ENCODE measurements at places on chromosomes 6 and 20. TPM values are rescaled to one million over a fixed set of nuclear protein-coding genes. Genes with fewer than 3 reads are reported as not detected.

DNA sequence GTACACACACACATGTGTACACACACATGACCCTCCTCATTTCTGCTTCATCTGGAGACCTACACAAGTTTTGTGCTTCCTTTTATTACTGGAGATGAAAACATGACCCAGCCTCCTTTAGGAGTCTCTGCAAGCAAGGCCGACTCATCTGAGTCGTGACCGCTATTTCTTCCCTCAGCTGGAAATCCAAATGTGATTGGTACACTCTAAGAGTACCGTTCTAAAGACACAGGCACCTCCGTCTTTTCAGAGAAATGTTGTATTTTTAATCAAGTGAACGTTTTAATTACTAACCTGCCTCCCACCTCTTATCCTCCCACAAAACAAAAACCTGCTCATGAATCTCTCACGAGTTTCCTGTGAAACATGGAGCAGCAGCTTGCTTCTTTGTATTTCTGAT lies 63.0 kb downstream of the LAMP5 start:
- H3K36me3 ChIP-seq = no peaks in the 10 kb centered on the region
- no peak overlapping the region for H3K4me3 ChIP-seq
- no peak for DNase-seq
- H3K4me1 ChIP-seq = no peaks in the 10 kb centered on the region
- no peaks in the 10 kb centered on the region for H3K27me3 ChIP-seq
- H3K27ac ChIP-seq = no peak overlapping the region

DNA sequence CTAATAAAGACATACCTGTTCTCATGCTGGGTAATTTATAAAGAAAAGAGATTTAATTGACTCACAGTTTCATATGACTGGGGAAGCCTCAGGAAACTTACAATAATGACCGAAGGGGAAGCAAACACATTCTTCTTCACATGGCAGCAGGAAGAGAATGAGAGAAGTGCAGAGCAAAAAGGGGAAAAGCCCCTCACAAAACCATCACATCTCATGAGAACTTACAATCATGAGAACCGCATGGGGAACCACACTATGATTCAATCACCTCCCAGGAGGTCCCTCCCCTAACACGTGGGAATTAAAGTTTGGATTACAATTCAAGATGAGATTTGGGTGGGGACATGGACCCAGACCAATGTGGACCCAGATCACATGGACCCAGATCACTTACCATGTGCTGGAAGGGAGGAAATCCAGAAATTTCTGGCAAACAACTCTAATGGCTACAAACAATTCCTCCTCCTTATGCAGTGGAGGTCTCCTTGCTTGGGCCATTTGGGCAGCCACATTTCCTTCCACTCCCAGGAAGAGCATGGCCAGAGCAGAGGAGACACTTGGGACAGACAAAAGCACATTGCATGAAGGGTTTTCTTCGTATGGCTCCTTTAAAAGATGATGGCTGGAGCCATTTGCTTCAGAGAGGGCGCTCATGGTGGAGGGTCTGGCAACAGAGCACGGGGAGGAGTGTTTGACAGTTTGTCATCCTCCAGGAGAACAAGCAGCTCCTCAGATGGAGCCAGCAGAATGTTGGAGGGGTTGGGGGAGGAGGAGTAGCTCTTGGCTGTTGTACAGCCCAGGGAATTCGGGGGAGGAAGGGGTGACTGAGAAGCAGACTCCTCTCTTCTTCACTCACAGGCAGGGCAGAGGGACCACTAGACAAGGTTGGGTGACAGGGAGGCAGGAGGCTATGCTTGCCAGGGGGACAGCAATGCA lies 30.4 kb downstream of the SERPINB9 start:
- no peaks in the 10 kb centered on the region for H3K27me3 ChIP-seq
- DNase-seq = no peak
- no peak overlapping the region for H3K4me3 ChIP-seq
- H3K4me1 ChIP-seq = no peaks in the 10 kb centered on the region
- no peaks in the 10 kb centered on the region for H3K36me3 ChIP-seq

DNA sequence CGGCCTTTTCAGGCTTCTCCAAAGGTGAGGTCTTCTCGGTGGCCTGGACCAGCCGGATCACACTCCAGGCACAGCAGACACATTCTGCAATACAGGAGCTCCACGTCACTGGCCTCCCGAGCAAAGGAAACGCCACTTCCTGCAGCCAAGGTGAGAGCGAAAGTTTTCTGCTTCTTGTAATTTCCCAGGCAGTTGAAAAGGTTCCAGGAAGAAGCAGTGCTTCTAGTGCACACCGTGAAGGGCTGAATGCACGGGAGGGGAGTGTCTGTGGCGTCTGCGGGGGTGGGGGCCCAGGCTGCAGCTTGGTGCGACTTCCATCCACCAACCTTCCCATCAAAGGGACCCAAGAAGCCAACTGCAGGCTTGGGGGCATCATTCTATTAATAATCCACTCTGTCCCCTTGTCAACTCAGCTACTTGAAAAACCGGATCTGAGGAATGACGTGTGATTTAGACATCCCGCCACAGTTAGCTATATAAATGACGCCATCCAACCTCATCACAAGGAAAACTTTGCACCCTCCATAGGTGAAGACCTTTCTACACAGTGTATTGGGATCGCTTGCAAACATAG lies 61.1 kb downstream of the NFATC2 start:
- no peak overlapping the region for H3K4me3 ChIP-seq
- no peaks in the 10 kb centered on the region for H3K27me3 ChIP-seq
- H3K36me3 ChIP-seq = peaks cover 27% of the 10 kb centered on the region
- no peak for DNase-seq

- H3K27me3 ChIP-seq = no peaks in the 10 kb centered on the region
- H3K27ac ChIP-seq = no peak overlapping the region
- no peak overlapping the region for H3K4me3 ChIP-seq
- H3K36me3 ChIP-seq = no peaks in the 10 kb centered on the region
- DNase-seq = no peak
Observed at GRCh38 chr6:72787391-72788031, 165.6 kb downstream of the KCNQ5 start.

DNA sequence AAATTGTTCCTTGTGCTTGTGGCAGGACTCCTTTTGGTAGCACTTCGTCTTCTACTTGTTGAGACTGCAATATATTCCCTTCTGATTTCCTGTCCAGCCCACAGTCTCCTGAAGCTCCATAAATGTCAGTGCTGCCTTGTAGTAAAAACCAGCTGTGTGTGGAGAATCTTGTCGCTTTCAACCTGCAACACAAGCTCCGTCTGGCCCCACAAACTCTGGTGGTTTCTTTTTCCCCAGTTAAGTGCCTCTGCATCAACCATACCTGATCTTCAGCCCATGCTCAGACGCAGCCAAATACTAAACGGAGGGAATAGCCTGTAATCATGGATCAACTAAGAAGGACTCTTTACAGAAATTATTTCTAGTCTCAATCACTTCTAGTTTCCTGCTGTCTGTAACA lies 1133.3 kb upstream of the ADGRB3 start:
- peak; percentile 27 for DNase-seq
- H3K4me1 ChIP-seq = no peaks in the 10 kb centered on the region
- no peak overlapping the region for H3K4me3 ChIP-seq
- H3K27me3 ChIP-seq = no peaks in the 10 kb centered on the region
- H3K27ac ChIP-seq = peak overlapping the region; percentile 51

DNA sequence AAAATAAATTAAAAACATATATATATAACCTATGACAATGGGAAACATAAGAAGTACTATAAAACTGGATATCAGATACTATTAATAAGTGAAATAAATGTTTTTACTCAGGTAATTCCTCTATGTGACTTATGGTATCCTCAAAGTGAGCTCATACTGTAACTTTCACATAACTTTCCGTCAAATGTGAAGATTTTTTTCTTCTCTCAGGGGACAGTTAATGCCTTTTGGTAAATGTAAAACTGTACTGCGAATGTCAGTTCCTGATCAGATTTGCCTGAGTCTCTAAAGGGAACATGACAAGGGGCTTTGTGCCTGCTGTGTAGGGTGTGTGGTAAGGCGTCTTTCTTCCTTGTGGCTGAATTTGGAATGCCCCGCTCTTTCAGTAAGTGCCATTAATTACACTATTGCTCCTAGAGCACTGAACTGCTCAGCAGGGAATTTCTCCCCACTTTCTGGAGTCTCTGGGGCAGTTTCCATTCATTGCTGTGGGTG lies 271.8 kb downstream of the PRL start:
- H3K4me3 ChIP-seq = peak overlapping the region; percentile 28
- peaks cover 48% of the 10 kb centered on the region for H3K4me1 ChIP-seq
- no peaks in the 10 kb centered on the region for H3K27me3 ChIP-seq
- peak; percentile 58 for DNase-seq
- H3K36me3 ChIP-seq = no peaks in the 10 kb centered on the region

Gene EIF6
- 230 TPM for polyA plus RNA-seq

Gene NELFE
- polyA plus RNA-seq = 157 TPM

- H3K4me3 ChIP-seq = no peak overlapping the region
- DNase-seq = no peak
- no peaks in the 10 kb centered on the region for H3K4me1 ChIP-seq
- H3K27me3 ChIP-seq = no peaks in the 10 kb centered on the region
- H3K27ac ChIP-seq = no peak overlapping the region
- no peaks in the 10 kb centered on the region for H3K36me3 ChIP-seq
Observed at GRCh38 chr6:116304538-116305097, 24.9 kb upstream of the TSPYL1 start.

Gene IMPG1
- not detected for polyA plus RNA-seq

Gene SPATS1
- polyA plus RNA-seq = not detected

DNA sequence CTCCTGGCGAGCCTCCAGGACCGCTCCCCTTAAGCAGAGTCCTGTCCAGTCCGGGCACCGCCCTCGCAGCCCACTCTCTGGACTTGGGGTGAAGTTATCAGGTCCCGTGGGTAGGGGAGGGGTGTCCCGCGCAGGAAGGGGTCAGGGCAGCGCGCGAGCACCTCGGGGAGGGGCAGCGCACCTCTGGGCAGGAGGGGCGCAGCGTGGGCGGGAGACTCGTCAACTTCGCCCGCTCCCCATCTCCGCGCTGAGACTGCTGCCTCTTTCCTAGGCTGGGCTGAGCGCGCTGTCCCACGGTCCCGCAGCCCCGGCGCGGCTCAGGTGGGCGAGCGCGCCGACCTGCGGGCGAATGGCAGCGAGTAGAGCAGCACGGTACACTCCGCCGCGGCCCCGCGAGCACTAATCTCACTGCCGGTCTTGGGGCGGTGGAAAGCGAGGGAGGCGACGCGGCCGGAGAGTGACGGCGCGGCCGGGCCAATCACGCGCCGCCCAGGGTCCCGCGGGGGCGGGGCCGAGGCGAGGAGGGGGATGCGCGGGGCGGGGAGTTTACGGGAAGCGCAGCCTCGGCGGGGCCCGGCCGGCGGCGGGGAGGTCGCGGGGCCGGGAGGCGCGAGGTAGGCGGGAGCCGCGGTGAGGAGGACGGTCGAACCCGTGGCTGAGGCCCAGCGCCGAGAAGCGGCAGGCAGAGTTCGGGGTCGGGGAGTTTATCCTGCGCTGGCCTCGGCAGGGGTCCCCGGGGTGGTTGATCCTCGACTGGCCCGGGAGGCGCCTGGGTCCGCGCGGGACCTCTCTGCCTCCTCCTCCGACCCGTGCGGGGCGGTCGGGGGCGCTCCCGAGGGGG lies at the start of gene MAN1A1:
Gene MAN1A1, minus strand, starts transcription at position 401 of the 841 bp plus-strand sequence. CDS start 696 bp downstream, outside the sequence.
- peak; percentile 98 for DNase-seq
- H3K27me3 ChIP-seq = no peaks in the 10 kb centered on the region
- peak within 1 kb of the TSS; percentile 77 for H3K4me3 ChIP-seq
- peak within 1 kb of the TSS; percentile 89 for H3K27ac ChIP-seq

- no peak for DNase-seq
- H3K36me3 ChIP-seq = peaks cover 4% of the 10 kb centered on the region
- H3K27ac ChIP-seq = no peak overlapping the region
- H3K27me3 ChIP-seq = no peaks in the 10 kb centered on the region
Observed at GRCh38 chr20:32636283-32636682, 37.5 kb downstream of the C20orf203 start.

DNA sequence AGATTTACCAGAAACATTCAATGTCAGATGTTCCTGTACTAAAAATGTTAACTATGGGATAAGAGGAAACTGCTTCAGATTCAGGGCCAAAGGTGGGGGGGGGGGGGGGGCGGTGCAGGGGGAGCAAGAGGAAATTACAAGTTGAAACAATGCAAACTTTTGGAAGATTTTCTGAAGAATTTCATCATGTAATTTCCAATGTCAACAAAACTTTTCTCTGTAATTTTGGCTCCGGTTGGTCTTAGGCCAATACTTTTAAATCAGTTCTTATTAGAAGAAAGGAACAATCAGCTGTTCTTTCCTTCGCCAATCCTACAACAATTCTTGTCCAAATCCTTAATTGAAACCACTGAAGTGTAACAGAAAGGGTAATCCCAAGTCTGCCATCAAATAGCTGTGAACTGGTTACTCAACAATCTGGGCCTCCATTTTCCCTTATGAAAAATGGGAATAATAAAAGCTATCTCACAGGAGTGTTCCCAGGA lies 13.1 kb downstream of the UQCC1 start:
- H3K27ac ChIP-seq = no peak overlapping the region
- peaks cover 18% of the 10 kb centered on the region for H3K36me3 ChIP-seq
- H3K4me3 ChIP-seq = no peak overlapping the region
- no peaks in the 10 kb centered on the region for H3K27me3 ChIP-seq
- no peak for DNase-seq

- peaks cover 22% of the 10 kb centered on the region for H3K4me1 ChIP-seq
- peak; percentile 40 for DNase-seq
- peak overlapping the region; percentile 86 for H3K4me3 ChIP-seq
- H3K36me3 ChIP-seq = no peaks in the 10 kb centered on the region
Observed at GRCh38 chr6:138986578-138986977, 1.5 kb downstream of the REPS1 start.

DNA sequence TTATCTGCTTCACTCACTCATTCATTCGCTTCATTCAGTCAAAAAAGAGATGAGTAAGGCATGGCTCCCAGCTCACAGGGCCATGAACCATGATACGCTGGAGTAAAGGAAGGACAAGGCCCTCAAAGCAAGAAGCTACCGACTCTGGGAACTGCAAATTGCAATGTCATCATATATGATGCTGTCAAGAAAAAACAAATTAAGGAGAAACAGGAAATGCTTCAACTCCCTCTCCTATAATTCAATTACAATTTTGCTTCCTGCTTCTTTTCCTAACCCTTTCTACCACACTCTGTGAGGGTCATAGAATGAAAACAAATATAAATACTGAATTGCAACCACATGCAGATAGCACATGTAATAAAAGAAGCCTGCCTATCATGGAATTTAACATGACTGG lies 725.7 kb upstream of the FLRT3 start:
- H3K4me3 ChIP-seq = no peak overlapping the region
- no peaks in the 10 kb centered on the region for H3K4me1 ChIP-seq
- H3K27me3 ChIP-seq = no peaks in the 10 kb centered on the region
- no peak for DNase-seq

All from K562 (cell line).